ENCODE measurements at places on chromosomes 5 and 9. TPM values are rescaled to one million over a fixed set of nuclear protein-coding genes. Genes with fewer than 3 reads are reported as not detected.

DNA sequence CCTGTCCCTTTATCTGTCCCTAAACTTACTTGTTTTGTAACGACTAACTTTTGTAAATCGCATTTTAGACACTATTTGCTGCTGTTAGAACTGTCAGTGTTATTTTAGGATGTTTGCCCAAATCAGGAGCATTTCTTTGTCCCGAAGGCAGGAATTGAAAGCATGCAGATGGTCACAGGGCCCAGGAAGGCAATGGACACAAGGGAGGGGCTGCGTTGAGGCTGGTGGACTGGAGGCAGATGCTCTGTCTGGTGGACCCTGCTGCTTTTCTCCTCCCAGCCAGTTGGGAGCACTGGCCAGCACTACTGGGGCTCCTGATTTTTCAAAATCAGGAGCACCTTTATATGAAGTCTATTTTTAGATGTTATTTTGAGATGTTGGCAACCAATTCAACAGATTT, 31.7 kb downstream of the DOCK2 start:
- peaks cover 29% of the 10 kb centered on the region for H3K36me3 ChIP-seq
- H3K4me1 ChIP-seq, result peaks cover 18% of the 10 kb centered on the region
- H3K27me3 ChIP-seq, result no peaks in the 10 kb centered on the region
- H3K4me3 ChIP-seq, result no peak overlapping the region
- DNase-seq, result no peak
- H3K27ac ChIP-seq, result no peak overlapping the region

NR6A1 gene
- 0.10 TPM for total RNA-seq

PAEP gene
- not detected for total RNA-seq

NR5A1 gene
- total RNA-seq, result not detected

Data from activated CD4-positive, alpha-beta T cell treated with anti-CD3 and anti-CD28 coated beads, Interleukin-2, amount 10 ng/mL, durations not matched to agents 7 days and 5 days (primary cell).